ENCODE measurements at places on chromosomes 3 and 15. TPM values are rescaled to one million over a fixed set of nuclear protein-coding genes. Genes with fewer than 3 reads are reported as not detected.

- DNase-seq = no peak
These were observed 98.9 kb downstream of the ULK4 start for GRCh38 chr3:41863024-41863423.

DNA sequence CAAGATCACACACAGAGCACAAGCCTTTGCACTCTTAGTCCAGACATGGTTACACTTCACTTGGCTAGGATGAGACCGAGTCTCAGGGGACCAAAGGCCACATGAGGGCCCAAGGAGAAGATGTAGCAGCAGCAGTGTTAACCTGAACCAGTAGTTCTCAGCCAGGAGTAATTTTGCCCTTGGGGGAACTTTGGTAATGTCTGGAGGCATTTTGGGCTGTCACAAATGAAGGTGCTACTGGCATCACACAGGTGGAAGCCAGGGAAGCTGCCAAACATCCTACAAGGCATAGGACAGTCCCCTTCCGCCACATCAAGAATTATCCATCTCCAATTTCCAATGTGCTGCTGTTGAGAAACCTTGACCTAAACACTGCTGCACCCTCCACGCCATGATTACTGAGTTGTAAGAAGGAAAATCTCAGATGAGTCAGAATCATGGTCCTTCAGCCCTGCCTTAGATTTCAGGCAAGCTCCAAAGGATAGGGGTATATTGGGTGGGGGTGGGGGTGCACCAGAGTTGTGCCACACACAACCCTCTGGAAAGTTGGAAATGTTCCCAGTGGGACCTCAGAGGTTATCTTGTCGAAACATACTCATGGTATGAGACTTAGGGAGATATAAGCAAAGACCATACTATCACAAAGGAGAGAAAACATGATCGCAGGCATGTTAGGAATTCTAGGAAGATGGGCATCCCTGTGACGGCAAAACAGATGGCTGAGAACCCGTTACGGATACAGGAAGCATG lies 36.2 kb downstream of the SEMA5B start:
- no peak for DNase-seq

- no peak for DNase-seq
These were observed 17.6 kb upstream of the ACTL6A start for GRCh38 chr3:179544981-179545645.

- no peak for DNase-seq
These were observed 38.2 kb upstream of the FAM3D start for GRCh38 chr3:58704745-58705144.

DNA sequence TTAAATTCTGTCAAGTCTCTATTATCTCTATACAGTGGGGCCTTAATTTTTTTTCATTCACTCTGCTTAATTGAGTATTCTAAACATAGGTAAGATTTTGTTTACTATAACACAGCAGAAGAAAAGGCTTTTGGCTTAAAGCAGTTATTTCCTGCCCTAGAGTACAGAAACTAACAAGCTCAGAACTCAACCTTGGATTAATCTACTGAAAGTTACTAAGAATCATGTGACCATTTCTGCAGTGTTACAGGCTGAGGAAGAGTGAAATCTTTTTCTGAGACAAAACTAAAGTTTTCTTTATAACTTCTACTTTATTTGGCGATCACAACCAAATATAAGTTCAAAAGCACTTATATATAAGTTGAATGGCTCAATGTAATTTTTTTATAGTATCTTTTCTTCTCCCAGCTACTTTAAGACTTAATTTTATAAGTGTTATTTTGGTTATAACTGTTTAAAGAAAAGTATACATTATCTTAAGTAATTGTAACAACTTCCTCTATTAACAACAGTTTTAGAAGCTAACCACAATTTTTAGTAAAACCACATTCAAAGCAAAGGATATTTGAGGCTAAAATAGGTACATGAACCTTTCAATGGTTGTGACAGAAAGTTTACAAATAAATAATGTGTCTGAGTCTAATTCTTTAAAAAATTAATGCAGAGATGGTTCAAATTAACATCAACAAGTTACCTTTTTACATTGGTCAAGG lies 240.6 kb upstream of the NAALADL2 start:
- DNase-seq = no peak

DNA sequence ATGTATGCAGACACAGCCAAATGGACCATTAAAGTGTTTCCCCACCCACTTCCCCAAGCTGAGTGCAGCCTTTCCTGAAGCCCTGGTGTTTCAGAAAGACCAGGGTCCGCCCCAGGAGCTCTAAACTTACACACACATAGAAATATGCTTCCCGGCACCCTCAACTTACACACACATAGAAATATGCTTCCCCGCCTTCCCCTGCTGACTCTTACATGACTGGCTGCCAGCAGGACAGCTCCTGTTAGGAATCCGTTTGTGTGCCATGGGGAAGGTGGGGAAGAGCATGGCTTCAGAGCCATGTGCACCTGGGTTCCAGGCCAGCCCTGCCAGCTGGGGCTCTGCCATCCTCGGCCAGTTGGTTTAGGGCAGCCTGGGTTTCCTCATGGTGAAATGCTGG lies 3.6 kb downstream of the CLEC3B start:
- DNase-seq = no peak

GRCh38 chr15:31407376-31407775 lies 80.7 kb downstream of the KLF13 start:
- DNase-seq = no peak

DNA sequence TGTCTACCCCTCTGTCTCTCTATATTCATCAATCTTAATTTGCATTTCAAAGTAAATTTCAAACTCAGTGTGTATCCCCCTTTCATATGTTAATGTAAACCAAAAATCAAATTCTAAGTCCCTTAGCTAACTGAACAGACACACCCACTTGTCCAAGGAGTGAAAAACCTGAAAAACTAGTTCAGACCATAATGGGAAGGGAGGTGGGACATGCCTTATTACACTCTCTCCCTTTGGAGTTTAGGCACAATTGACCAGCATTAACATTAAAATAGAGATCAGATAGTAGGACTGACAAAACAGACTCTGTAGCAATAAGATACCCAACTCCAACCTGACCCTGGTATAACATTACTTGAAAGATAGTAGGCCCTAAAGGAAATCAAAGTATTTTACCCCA lies 247.7 kb upstream of the GADL1 start:
- DNase-seq = no peak

DNA sequence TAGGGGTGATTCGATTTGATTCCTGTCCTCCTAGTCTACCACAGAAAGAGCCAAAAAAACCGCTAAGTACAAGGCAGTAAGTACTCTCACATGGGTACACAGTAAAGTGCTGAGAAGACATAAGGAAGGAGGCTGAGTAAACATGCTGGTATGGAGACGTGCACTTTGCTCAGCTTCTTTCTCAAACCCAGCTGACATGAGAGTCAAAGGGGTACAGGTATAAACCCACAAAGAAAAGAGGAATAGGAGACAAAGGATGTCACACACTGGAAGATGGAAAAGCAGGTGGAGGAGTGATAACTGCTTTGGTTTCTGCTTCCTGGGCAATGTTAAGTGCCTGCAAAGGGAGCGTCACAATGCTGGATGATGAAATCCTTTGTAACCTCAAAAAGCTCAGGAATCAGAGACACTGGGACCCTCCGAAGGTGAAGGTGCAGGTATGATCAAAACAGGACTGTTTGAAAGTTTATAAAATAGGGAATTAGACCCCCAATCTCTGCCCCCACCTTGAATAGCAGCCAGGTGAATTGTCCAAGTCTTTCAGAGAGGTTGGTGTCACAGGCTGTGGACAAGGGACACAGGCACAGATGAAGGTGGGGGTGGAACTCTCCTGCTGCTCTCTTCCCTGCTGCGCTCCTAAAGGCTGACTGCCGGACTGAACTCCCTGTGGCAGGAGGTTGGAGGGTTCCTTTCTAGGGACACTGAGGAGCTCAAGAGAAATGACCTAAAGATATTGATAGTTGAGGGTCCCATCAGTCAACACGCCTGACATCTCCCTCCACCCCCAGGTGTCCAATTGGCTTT lies 101.8 kb downstream of the RAB11A start:
- no peak for DNase-seq

- no peak for DNase-seq
These were observed 8.8 kb downstream of the SLC12A8 start for GRCh38 chr3:125203731-125204130.

DNA sequence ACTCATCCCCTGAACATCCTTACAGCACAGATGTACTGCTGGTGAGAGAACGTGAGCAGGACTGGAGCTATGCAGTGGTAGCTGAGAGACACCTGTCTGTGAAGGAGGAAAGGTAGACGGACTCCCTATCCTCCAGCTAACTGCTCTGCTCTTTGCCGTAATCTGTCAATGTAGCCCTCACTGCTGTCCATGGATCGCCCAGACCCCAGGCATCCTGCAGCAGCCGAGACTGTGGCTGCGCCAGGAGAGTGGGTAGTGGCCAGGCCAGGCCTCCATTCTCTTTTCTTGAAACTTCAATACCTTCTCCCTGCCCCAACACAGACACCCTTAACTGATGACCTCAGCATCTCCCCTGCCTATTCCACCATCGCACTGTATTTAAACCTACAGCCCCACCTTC lies 44.5 kb downstream of the CRABP1 start:
- no peak for DNase-seq

The SI gene
- not detected for total RNA-seq

The SPATA12 gene
- 0.25 TPM for total RNA-seq
